Left cardiac atrium (tissue), 4 donors: ENCODE measurements at places on chromosomes 7 and 10. TPM values are rescaled to one million over a fixed set of nuclear protein-coding genes. Genes with fewer than 3 reads are reported as not detected.

Gene RSU1
- total RNA-seq: 69.7 TPM

DNA sequence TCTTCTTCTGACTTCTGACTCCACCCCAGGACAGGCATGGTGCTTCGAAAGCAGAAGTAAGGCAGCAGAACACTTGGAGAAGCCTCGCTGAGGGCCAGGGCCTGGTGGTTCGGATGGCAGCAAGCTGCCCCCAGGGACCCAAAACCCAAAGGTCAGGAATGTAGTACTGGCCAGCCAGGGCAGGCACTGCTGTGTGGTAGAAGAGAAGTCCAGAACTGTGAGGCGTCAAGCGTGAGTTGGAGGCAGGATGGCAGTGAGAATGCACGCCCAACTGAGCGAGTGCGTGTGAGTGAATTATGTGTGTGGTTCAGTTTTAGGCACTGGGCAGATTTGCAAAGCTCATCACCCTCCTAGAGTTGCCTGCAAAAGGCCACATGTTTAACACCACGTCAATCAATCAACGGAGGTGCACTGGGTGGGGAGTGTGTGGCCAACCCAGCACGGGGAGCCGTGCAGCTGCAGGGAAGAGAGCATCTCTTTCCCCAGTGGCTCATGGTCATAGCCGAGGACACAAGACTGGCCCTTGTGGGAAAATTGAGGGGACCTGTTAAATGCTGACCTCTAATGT lies 144.3 kb downstream of the KCNMA1 start:
- no peak for DNase-seq

Gene GALNT17
- total RNA-seq: 2.4 TPM

Gene C10orf53
- total RNA-seq: not detected

- no peak for DNase-seq
Measured at GRCh38 chr7:24587853-24588252, 14.6 kb downstream of the PALS2 start.

Gene GARIN1A
- total RNA-seq: 2.9 TPM

Gene CTAGE8
- 0.71 TPM for total RNA-seq

Gene ZNF425
- 1.0 TPM for total RNA-seq
